ENCODE measurements at places on chromosomes 12 and 14.

- DNase-seq, result no peak
Observed at GRCh38 chr12:132133952-132134652, 10.0 kb downstream of the DDX51 start.

DNA sequence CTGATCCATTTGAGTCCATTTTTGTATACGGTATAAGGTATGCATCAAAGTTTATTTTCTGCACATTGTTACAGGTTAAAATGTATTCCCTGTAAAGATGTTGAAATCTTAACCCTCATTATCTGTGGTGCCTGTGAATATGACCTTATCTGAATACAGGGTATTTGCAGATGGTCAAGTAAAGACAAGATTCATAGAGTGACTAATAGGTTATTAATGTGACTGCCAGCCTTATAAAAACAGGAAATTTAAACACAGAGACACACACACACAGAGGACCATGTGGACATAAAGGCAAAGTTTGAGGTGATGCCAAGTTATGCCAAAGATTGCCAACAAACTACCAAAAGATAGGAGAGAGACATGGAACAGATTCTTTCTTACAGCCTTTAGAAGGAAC is 347.2 kb upstream of the DCN start:
- no peak for DNase-seq

- no peak for DNase-seq
Observed at GRCh38 chr14:78401866-78402265, 231.7 kb downstream of the NRXN3 start.

DNA sequence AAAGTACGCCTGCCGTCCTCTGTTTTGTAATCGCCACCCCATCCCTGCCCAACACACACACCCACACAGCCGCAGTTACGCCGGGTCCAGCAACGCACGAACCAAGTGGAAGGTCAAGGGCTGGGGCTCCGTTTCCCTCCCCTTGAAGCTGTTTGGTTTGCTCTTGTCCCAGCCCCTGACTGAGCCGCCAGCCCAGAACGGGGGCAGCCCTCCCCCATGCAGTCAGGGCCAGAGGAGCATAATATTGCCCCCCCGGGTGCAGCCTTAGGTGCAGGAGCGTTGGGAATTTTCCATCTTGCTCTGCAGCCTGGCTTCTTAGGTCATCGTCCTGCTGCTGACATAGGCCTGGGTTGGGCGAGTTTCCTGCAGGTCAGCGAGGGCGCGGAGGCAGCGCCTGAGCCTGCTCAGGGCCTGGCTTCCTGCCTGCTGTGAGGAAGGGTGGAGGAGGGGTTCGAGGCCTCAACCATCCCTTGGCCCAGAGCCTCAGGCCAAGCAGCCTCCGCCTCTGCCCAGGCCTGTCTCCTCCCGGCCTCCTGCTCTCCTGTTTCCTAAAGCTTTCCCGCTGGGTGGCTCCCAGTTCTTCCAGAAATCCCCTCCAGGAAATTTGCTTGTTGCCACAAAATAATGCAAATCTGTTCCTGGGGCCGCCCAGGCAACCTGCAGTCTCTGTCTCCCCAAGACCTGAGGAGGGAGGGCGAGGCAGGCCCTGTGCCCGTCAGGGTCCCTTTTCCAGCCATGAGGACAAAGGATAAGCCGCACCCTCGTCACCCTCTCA is 44.5 kb downstream of the PSMA6 start:
- DNase-seq, result no peak

GRCh38 chr14:98593361-98593761 is 678.6 kb downstream of the BCL11B start:
- DNase-seq, result peak; percentile 71

DNA sequence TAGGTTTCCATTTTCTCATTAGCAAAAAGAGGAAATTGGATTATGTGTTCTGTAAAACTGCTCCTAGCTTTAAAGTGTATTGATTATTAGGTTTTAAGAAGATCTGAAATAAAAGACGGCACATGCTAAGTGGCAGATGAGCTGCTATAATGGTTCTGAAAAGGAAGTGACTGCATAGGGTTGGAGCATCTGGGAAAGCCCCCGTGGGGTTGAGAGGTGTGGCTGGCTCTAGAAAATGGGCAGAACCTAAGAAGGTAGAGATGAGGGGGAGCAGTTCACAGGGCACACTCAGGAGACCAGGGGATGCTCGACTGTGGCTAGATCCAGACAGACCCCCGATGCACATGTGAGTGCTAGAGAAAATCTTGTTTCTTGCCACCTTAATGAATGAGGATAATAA is 1.9 kb downstream of the IFNG-AS1 start:
- no peak for DNase-seq

DNA sequence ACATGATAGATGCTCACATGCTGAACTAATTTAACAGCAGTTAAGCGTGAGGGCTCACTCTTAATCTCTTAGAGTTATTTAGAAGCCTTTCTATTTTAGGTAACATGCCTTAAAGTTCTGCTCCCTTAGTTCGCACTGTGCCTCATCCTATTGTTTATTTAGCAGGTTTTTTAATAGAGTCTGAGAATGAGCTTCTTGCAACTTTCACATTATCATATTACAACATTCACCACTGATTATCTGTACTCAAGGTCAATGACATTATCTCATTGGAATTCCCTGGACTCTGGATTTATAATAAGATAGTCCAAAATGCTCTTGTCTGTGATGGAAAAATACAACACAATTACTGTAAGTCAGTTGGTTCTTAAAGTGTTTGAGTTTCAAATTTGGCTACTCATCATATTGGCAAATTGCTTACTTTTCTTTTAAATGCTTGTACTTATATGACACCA is 183.6 kb upstream of the SLC38A2 start:
- no peak for DNase-seq

- DNase-seq, result no peak
Observed at GRCh38 chr12:20472102-20472782, 103.9 kb downstream of the PDE3A start.

GRCh38 chr14:89359477-89360222 is 57.4 kb downstream of the FOXN3 start:
- no peak for DNase-seq

GRCh38 chr12:22101749-22102243 is 55.8 kb downstream of the CMAS start:
- DNase-seq, result no peak

- DNase-seq, result no peak
Observed at GRCh38 chr14:68874746-68875155, 81.9 kb upstream of the ZFP36L1 start.
